NB4 (cell line): ENCODE measurements at places on chromosomes 11 and 22.

GRCh38 chr11:76026281-76026680 lies 180.0 kb downstream of the WNT11 start:
- no peak for DNase-seq

- DNase-seq: peak; percentile 95
Measured at GRCh38 chr11:94567181-94567670, at the start of gene PIWIL4. TSS of gene PIWIL4 (plus strand) at chr11:94567368. CDS start at chr11:94567519, 151 bp downstream.

GRCh38 chr22:48089601-48090331 lies 1327.3 kb downstream of the TBC1D22A start:
- peak; percentile 23 for DNase-seq

- peak; percentile 60 for DNase-seq
Measured at GRCh38 chr11:87722756-87723565, 452.3 kb downstream of the RAB38 start.

DNA sequence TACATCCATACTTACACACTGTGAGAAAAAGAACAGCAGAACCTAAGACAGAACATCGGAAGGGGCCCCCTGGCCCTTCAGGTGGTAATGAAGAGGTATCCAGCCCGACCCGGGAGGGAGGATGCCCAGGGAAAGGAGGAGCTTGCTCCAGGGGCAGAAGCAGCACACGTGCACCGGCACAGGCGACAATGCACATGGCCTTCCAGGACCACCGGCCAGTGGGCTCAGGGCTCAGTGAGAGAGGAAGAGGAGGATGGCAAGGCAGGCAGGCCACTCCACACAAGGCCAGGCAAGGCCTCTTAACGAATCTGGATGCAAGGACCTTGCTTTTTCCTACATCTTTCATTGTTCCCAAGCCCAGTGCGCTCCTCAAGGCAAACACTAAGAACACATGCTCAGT lies 52.6 kb downstream of the MICAL3 start:
- DNase-seq: no peak

DNA sequence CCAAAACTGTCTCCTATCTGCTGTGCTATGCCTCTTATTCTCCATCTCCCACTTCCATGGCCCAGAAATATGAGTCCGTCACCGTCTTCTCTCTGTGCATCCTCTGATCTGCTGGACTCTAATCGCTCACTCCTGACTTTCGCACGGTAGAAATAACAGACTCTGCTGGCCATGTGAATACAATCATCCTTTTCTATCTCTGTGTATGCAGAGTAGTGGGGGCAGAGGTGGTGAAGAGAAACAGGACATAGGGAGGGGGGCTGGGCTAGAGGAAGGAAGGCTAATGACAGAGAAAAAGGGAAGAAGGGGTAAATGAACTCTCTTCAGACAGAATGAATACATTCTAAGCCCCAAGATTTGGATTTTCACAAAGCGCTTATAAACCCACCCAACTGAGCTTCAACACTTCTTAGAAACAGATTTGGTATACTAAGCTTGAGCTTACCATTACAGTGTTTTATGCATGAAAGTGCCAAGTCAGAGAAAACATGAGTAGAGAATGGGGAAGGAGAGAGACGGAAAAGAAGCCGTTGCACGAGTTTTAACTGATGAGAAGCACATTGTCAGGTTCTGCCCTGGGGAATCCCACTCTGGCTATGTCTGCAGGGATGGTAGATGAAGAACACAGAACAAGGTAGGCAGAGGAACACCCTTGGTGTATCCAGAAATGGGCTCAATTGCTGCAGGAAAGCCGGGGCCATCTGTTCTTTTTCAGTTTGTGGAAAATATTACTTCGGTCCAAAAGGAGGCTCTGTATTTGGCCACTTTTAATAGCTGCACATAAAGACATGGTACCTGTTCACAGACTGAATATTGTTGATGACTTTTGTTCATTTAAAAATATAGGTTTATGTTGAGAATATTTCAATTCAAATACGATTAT lies 324.7 kb downstream of the ETS1 start:
- DNase-seq: no peak

GRCh38 chr11:103730131-103730940 lies 306.1 kb upstream of the DDI1 start:
- no peak for DNase-seq

DNA sequence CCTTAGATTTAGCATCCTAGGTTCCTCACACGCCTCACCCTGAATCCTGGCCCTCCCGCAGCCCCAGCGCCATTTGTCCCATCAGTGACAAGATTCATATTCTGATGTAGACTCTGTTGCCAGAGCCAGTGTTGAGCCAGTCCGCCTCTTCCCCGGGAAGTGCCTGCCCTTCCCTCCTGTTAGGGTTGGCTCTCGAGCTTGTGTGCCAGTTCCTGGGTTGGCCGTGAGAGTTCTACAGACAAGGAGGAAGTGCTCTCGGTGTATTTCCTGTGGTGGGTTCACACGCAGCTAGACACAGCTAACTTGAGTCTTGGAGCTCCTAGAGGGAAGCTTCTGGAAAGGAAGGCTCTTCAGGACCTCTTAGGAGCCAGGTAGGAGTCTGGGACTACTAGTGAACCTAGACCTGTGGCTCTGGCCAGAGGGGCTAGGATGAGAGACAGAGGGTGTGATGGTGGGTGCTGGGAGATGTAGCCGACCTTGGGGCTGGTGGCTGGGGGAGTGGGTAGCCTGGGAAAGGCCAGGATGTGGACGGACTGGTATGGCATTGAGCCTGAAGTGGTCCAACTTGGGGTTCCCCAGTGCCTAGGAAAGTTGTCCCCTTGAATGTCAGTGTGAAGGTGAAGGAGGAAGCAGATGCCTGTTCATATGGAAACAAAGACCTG lies at the start of gene IL18BP:
TSS of gene IL18BP (plus strand) at position 261 of the 662 bp plus-strand sequence. CDS start 1,076 bp downstream, outside the sequence.
- peak; percentile 55 for DNase-seq

DNA sequence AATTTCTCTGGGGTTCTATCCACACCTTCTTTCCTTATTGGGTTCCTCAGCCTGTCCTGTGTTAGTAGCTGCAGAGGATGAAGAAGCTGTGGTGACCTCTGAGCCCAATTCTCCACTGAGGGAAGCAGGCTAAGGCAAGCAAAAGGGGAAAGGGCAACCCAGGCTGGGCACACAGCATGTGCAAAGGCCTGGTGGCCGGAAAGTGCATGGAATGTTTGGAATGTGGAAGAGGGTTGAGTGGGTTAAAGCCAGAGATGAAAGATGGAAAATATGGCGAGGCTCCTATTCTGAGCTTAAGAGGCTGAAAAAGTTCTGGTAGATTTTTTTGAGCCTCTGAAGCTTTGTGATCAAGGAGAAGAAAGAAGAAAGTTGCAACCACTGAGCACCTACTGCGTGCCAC lies 247.1 kb downstream of the MIAT start:
- DNase-seq: no peak

GRCh38 chr11:36578458-36578857 lies 10.7 kb downstream of the RAG1 start:
- no peak for DNase-seq

DNA sequence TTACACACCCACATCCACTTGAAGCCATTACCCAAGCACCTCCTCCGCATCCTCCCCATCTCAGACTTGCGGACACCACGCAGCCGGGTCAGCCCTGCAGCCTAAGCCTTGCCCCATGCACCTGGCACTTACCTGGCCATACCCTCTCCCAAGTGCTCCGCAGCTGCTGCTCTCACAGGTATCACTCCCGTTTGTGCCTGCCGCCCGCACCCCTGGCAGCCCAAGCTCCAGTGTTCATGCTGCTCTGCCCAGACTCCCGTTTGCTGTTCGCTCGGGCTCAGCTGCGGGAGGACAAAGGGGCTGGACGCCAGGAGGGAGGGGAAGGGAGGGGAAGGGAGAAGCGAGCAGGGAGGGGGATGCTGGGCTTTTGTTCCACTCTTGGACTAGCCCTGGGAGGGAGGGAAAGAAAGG lies at the start of gene KLHL35:
TSS of gene KLHL35 (minus strand) at position 293 of the 411 bp plus-strand sequence. CDS start 2,574 bp downstream, outside the sequence.
- no peak for DNase-seq

DNA sequence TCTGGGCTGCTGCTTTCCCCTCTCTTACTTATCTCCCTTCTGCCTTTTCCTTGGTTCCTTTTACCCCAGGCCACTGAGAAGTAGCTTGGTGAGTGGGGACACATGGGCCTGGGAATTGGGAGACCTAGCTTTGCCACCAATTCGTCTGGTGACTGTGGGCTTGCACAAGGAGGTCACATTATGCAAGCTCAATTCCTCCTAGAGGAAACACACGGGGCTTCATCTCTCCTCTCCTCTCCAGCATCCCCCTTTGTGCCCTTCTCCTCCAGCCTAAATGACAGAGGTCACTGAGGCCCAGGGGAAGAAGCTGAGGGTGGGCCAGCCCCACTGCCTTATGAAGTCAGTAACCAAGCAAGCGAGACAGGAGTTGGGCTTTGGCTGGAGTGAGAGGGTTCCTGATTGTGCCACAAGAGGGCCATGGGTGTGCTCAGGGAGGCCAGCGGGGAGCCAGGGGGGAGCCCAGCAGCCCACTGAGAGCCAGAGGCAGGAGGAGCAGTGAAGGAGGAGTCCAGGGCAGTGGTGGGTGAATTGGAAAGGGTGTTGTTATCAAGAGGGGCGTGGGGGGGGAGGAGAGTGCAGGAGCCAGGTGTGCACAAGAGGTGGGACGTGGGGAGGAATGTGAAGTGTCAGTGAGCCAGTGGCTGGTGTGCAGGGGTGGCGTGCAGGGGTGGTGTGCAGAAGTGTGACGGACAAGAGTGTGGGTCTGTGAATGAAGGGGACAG lies 2.0 kb downstream of the CLCF1 start:
- DNase-seq: peak; percentile 82

- peak; percentile 64 for DNase-seq
Measured at GRCh38 chr22:39384750-39385480, 14.7 kb upstream of the TAB1 start.

GRCh38 chr11:76067099-76067498 lies 139.2 kb downstream of the WNT11 start:
- DNase-seq: no peak

- DNase-seq: peak; percentile 96
Measured at GRCh38 chr11:46242952-46243795, 34.3 kb upstream of the CREB3L1 start.

DNA sequence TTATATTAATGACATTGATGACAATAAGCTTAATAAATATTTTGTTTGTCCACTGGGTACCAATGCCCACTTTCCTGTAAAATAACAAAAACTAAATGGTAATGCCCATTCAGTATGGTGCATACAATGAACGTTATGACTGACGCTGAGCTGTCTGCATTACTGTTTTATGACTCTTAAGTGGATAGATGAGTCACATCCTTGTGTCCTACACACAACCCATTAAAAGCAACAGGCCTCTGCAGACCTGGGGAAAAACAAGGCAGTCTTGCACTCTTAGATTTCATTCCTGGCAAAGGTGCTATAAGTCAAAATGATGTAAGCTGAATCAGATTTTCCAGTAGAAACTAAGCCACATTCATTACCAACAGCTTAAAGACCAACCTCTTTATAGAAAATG lies 176.3 kb upstream of the TMEM45B start:
- peak; percentile 79 for DNase-seq

DNA sequence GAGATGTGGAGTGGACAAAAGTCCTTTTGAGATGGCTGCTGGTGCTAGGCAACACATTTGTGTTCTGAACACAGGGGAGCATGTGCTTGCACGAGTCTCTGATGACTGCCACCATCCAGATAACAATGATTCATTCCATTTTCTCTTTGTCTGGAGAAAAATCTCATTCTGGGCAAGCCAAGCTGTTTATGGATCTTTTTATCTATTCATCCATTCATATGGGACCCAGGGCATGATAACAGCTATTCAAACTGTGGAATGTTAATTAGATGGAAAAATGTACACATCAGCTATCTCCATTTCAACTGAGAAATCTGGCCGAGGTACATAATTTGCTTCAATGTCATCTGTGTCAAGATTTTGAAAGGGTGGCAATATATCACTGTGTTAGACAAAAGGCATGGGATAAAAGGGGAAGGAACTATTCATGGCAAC lies 117.5 kb upstream of the ZBED5 start:
- DNase-seq: no peak

- no peak for DNase-seq
Measured at GRCh38 chr11:114057147-114057546, 2.4 kb upstream of the ZBTB16 start.

- no peak for DNase-seq
Measured at GRCh38 chr11:62459080-62459479, 40.2 kb downstream of the SCGB1A1 start.

GRCh38 chr22:48478124-48478523 lies 1349.5 kb downstream of the BRD1 start:
- no peak for DNase-seq

- DNase-seq: no peak
Measured at GRCh38 chr11:20049231-20049630, 111.0 kb downstream of the DBX1 start.
